ENCODE measurements at places on chromosomes 5 and 9.

GRCh38 chr5:149229298-149229937 is 42.2 kb upstream of the AFAP1L1 start:
- DNase-seq, result no peak

GRCh38 chr9:84174486-84174885 is 166.1 kb downstream of the SLC28A3 start:
- DNase-seq, result no peak

GRCh38 chr5:173689171-173689736 is 72.8 kb upstream of the BOD1 start:
- DNase-seq, result no peak

- DNase-seq, result no peak
These were observed 3.0 kb downstream of the ACTL7A start for GRCh38 chr9:108865037-108865436.

- DNase-seq, result no peak
These were observed 134.4 kb downstream of the GHR start for GRCh38 chr5:42557689-42558088.

- no peak for DNase-seq
These were observed 361.3 kb downstream of the NR2F1-AS1 start for GRCh38 chr5:93219641-93220145.

DNA sequence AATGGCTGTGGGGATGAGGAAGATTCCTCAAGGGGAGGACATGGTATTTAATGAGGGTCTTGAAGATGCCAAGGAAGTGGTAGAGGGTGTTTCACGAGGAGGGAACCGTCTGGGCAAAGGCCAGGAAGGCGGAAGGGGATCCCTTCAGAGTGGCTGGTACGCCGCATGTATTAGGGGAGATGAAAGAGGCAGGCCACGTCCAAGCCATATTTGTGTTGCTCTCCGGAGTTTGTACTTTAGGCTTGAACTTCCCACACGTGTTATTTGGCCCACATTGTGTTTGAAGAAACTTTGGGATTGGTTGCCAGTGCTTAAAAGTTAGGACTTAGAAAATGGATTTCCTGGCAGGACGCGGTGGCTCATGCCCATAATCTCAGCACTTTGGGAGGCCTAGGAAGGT is 1.2 kb downstream of the FXN start:
- no peak for DNase-seq

- no peak for DNase-seq
These were observed 12.2 kb upstream of the ALDH1B1 start for GRCh38 chr9:38380230-38380871.

DNA sequence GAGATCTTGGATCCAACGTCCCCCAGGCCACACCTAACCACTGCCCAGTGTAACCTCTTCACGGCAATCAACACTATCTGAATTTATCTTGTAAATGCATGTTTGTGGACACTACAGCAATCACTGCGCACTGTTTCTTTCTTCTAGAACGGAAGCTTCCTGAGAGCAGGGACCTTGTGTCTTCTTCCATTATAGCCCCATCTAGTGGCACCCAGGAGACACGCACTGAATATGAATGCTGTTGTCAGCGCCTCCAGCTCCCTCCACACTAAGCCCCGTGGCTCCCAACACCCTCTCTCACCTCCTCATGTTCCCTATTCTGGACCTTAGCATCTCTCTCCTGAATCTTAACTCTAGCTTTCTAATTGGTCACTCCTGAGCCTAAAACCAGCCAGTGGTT is 72.7 kb downstream of the SMIM23 start:
- DNase-seq, result no peak

DNA sequence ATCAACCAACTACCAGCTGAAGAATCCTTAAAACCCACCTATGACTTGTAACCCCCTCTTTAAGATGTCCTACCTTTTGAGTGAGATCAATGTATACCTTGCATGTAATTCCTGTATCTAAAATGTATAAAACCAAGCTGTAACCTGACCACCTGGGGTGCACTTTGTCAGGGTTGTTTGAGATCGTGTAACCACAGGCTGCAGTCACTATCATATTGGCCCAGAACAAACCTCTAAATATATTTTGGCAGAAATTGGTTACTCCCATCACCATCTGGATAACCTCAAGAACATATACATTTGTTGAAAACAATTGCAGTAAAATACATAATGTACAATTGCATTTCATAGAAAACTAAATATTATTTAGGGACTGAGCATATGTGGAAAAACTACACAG is 8.4 kb downstream of the CARNMT1 start:
- no peak for DNase-seq

- peak; percentile 90 for DNase-seq
These were observed 663.9 kb upstream of the RGMB start for GRCh38 chr5:98109561-98110006.

DNA sequence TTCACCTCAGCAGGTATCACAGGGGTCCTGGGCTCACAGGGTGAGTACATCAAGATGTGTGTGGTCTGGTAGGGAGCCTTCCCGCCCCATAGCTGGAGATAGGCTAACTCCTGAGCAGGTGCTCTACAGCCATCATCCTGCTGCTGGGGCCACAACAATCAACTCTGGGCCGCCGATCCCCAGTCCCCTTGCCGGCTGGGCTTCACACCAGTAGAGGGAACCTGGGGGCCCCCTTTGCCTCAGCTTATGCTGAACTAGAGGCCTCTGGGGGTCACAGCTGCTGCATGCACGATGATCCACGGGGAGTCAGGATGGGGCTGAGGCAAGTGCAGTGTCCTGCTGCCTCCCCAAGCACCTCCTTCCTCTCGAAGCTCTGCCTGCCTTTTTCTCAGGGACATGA is 46.5 kb downstream of the IRF1 start:
- DNase-seq, result no peak

GRCh38 chr9:93091453-93092081 is 4.5 kb upstream of the CARD19 start:
- peak; percentile 84 for DNase-seq

- DNase-seq, result no peak
These were observed 38.1 kb upstream of the SPATA31D4 start for GRCh38 chr9:81890104-81890503.
